ENCODE measurements at places on chromosomes 11 and 22. TPM values are rescaled to one million over a fixed set of nuclear protein-coding genes. Genes with fewer than 3 reads are reported as not detected.
A peak's percentile ranks its signal among the peaks of the same experiment; 100 is the strongest.

DNA sequence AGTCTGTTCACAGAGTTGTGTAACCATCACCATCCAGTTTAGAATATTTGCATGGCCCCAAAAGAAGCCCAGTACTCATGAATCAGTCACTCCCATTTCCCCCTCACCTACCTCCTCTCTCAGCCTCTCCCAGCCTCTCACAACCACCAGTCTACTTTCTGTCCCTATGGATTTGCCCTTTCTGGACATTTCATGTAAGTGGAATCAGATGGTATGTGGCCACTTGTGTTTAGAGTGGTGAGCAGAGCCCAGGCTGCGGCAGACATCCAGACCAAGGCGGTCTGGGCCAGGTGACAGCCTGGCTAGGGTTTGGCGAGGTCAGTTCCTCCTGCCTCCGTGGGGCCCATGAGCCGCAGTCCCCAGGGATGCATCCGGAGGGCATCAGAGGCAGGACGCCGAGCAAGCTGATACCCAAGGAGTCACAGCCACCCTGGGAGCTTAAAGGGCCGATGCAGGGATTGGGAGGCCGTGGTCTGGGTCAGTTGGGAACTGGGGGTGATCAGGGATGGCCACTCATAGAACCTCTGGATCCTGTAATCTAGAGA is 53.3 kb upstream of the CLDN5 start:
- H3K27ac ChIP-seq: peak overlapping the region; percentile 65
- no peaks in the 10 kb centered on the region for H3K36me3 ChIP-seq
- H3K4me3 ChIP-seq: no peak overlapping the region
- H3K4me1 ChIP-seq: peaks cover 31% of the 10 kb centered on the region
- peaks cover 2% of the 10 kb centered on the region for H3K27me3 ChIP-seq
- no peak for DNase-seq

DNA sequence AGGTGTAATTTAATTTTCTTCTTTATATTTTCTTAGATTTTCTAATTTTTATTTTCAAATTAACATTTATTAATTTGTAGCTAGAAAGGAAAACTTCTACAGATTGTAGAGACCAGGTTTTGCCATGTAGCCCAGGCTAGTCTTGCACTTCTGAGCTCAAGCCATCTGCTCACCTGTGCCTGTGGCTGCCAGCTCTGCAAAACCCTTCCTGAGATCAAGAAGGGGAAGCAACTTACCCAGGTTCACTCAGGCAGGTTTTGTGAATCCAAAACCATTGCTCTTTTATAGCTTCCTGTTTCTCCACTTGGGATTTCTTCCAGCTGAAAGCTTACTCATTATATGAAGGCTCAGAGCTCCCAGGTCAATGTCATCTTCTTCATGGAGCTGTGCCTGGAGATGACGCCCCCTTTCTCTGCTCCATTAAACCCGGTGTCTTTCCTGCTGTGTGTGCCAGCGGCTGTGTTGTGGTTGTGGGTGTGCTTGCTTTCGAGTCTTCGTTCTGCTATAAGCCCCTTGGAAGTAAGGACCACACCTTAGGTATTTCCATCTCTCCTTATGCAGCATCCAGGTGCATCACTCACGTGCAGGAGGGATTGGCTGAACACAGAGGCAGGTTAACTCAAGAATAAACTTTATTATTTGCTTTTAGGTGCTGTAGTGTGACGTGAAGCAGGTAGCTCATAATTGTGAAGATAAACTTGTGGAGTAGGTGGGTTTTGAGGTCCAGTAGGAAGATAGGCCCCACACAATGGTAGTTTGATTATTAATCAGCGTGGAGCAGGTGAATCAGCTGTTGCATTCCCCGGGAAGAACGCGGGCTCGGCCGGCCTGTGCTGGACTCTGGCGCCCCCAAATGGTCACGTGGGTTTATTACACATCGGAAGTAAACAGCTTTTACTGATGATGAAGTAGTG is 42.2 kb upstream of the INCENP start:
- no peak overlapping the region for H3K4me3 ChIP-seq
- DNase-seq: peak; percentile 78
- H3K36me3 ChIP-seq: no peaks in the 10 kb centered on the region

Gene TSPAN18
- total RNA-seq: not detected

GRCh38 chr11:29019960-29020683 is 911.9 kb downstream of the METTL15 start:
- no peaks in the 10 kb centered on the region for H3K36me3 ChIP-seq
- no peak overlapping the region for H3K4me3 ChIP-seq
- peaks cover 15% of the 10 kb centered on the region for H3K4me1 ChIP-seq
- H3K27ac ChIP-seq: no peak overlapping the region

Gene FREY1
- 0.21 TPM for total RNA-seq
